Stimulated activated CD4-positive, alpha-beta T cell treated with anti-CD3 and anti-CD28 coated beads, Interleukin-12 subunit alpha, Interleukin-12 subunit beta, amount 100 ng/mL, for 4 hours (primary cell): ENCODE measurements at places on chromosomes 3 and 15.

GRCh38 chr3:197547306-197548011, 8.3 kb downstream of the BDH1 start:
- DNase-seq = no peak

GRCh38 chr3:100697172-100697571, 12.1 kb upstream of the TFG start:
- DNase-seq = no peak

DNA sequence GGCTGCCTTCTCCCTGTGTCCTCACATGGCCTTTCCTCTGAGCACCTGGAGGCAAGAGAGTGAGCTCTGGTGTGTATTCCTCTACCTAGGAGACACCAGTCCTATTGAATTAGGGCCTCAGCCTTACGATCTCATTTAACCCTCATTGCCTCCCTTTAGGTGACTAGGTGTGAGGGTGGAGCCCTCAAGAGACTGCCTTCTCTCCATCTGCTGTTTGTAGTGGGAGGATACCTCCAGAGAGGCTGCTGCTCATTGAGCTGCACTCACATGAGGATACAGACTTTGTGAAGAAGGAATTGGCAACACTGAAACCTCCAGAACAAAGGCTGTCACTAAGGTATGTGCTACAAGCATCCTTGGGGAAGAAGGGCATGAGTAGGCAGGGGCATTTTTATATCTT, at the start of gene CCR8:
Gene CCR8, plus strand, starts transcription at position 217 of the 400 bp plus-strand sequence. CDS start 2,623 bp downstream, outside the sequence.
- no peak for DNase-seq

- no peak for DNase-seq
Measured at GRCh38 chr3:114392831-114393230, 99.0 kb downstream of the TIGIT start.

DNA sequence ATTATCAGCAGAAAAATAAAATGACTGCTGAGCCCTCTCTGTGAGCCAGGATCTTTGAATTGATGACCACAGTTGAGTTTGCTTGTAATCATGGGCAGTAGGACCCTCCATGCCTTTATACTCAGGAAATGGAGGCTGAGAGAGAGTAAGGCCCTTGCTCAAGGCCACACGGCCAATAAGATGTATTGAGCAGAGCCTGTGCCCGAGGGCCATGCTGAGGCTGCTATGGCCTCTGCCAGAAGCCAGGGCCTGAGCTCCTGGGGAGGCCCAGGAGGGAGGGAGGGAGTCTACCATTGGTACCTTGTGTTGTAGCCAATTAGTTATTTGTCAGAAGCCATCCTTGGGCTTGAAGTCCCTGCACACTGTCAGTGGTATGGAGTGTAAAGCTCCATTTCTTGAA, 151.4 kb downstream of the DNAJB8 start:
- DNase-seq = no peak

DNA sequence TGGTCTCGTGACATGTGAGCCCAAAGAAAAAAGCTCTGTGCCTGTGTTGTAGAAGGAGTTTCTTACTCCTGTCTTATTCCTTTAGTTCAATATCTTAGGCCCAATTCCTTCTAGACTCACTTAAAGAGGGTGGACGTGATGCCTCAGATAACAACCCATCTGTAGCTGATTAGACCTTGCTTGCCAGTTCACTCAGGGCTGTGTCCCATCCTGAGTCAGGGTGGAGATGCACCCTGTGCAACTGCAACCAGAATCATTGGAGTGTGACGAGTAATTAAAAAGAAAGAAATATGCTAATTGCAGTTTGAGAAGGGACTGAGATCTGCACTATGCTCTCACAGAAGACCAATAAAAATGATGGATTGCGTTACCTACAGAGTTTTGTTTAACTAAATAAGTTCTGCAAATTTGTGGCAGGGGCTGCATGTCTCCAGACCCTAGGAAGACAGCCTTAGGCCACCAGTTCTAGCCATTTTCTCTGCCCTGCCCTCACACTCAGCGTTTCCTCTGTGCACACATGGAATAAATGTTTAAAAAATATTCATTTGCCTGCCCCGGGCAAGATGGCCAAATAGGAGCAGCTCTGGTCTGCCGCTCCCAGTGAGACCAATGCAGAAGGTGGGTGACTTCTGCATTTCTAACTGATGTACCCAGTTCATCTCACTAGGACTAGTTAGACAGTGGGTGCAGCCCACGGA, 83.0 kb downstream of the MOBP start:
- no peak for DNase-seq

DNA sequence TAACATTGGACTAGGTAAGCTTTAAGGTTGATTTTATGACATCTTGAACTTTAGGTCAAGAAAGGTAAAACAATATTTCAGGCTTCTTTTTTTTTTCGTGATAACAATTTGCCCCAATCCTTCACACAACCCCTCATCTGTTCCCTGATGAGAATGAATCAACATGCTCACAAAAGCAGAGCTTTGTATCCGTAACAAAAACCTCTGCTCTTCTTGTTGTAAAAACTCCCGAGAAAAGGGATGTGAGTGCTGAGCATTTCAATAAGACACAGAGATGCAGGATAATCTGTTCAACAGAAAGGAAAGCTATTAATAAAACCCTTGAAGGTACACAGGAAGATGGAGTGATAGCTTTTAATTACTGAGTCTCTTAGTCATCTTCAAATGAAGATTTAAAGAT, 94.3 kb downstream of the RAD18 start:
- DNase-seq = no peak

DNA sequence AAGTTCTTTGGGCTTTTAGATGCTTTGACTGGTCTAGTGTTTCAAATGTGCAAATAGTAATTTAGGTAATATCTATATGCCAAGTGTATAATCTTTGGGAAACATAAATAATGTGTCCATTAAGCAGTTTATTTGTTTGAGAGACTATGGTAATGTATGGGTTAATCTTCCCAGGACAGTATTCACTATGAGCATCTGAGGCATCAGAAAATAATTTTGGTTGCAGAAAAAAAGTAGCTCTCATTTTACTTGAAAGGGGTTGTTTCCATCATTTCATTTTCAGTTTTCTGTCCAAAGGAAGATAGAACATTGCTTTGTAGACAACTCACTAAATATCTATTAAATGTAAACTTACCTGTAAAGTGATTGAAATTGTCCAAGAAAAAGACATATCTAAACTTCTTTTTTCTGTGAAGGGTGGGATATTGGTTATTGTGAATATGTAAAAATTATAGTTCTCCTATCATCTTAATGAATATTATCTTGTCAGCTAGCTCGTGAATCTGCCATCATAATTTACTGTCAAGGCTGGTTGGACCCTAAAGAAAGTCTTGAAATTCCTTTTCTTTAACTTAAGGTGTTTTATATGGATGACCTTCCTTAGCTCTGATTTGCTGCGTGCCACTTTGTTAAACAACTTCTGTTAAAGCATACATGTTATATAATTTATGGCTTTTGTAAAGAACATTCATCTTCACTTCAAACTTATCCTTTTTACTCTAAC, 108.8 kb downstream of the EPHA3 start:
- DNase-seq = no peak

GRCh38 chr3:98739266-98739665, 23.9 kb upstream of the ST3GAL6 start:
- no peak for DNase-seq

DNA sequence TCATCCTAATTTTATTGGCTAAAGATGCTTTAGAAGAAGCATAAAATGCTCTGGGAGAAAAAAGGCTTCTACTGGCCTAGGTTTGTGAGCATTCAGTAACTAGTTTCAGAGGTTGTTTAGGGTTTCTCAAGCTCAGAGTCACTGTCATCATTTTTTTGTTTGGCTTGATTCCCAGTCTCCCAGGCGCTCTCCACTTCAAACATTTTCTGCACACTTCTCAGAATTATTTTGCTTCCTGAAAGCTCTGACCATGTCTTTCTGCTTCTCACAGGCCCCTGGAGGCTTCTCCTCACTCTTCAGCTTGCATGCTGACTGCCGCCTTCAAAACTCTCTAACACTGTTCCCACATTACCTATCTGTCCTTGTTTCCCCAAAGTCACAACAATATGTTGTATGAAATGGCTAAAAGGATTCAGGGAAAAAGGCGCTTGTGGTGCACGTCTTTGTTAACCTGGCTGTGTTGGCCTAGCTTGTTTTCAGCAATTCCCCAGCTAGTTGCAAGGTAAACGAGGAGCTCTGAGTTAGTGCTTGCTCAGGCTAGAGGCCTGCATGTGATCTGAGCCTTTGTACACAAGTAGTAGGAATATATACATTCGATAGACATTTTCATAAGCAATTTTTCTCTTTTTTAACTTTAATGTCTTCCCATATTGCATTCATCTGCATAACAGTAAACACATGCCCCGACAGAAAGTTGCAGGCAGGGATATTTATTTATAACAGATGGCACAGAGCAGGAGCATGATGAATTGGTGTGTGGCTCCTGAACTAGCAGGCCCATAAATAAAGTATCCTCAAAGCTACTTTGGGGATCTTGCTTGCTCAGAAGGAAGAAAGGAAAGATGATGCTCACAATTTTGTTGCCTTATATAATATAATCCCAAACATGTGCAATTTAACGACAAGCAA, 129.2 kb upstream of the DPH6 start:
- no peak for DNase-seq

- DNase-seq = no peak
Measured at GRCh38 chr3:11238880-11239279, 33.3 kb upstream of the ATG7 start.

GRCh38 chr15:80674245-80674614, 20.9 kb upstream of the ABHD17C start:
- DNase-seq = no peak

GRCh38 chr3:132256989-132257388, 60.2 kb upstream of the ACP3 start:
- DNase-seq = no peak

DNA sequence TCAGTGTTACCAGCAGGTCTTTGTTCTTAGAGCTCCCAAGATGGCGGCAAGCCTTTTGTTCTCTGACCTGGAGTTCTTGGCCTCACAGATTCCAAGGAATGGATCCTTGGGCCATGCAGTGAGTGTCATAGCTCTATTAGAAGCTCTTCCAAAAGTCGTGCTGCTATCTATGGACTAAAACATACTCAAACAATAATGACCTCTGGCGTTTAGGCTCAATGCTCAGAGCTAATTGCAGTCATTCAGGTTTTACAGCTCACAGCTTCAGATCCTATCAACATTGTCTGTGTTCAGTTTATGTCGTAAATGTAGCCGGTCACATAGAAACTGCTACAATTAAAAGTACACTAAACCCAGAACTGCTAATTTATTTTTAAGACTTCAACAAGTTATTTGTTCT, 22.2 kb downstream of the CCRL2 start:
- DNase-seq = no peak

DNA sequence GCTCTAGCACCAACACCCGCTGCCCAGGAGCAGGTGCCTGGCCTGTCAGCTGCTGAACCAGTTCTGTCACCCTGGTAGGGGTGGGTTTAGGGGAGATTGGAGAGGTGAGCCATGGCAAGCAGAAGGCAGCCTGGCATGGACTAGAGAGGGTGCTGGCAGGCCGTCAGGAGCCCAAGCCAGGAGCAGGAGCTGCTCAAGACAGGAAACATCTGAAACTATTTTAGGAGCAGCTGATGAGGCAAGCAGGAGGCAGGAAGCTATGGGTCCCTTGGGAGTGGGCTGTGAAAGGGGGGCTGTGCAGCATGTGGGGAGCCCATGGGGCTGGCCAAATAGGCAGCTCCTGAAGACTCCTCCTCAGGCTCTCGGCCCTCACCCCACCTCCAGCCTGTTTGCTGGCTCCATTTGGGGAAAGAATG, 2.3 kb downstream of the INKA1 start:
- DNase-seq = no peak

DNA sequence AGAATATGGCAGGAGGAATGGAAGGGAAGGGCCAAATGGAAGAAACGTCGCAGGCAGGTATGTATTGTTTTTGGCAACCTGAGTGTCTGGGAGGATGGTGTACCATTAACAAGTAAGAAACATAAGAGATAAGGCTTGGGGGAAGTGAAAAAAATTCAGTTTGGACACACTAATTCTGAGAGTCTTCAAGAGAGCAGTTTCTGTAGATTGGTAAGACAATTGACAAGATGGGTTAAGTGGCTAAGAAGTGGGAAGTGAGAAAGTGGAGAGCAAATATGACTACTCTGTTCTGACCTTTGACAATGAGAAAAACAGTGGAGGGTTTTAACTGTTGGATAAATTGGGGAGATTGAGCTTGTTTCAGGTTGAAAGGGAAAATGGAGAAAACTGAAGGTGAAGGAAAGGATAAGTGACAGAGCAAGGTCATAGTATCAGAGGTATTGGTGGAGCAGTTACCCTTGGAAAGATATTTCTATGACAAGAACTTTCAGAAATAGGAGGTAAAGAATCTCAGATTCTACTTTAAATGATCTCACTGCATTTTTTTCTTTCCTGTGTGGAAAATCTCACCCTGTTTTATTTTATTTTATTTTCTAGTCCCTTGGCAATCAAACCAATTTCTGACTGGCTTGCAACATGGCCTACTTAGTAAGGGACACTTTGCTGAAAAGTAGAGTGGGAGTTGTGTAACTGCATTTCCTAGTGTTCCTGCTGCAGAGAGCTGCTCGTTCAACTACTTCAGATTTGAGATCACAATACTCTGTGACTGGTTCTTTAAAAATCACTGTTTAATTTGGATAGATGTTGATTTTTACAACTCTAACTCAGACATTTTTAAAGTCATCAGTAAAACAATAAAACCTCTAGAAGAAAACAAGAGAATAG, 23.1 kb upstream of the GABPB1 start:
- no peak for DNase-seq

DNA sequence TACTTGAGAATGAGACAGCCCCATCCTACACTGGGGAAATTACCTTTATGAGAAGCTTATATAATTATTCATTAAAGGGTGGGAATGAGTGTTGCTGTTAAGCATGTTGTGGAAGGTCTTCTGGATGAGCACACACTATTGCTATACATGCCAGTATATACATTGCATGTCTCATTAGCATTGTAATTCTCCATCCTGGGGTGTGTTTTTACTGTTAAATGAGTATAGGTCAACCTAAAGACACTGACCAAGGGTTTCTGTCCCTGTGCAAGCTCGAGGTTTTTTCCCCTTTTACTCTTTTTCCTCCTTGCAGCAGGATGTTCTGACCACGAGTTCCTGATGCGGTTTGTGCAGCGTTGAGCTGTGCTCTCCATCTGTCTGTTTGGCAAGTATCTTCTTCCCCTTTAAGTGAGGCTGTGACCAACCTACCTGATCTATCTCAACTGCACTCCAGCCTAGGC, 7.2 kb upstream of the IVD start:
- DNase-seq = no peak

DNA sequence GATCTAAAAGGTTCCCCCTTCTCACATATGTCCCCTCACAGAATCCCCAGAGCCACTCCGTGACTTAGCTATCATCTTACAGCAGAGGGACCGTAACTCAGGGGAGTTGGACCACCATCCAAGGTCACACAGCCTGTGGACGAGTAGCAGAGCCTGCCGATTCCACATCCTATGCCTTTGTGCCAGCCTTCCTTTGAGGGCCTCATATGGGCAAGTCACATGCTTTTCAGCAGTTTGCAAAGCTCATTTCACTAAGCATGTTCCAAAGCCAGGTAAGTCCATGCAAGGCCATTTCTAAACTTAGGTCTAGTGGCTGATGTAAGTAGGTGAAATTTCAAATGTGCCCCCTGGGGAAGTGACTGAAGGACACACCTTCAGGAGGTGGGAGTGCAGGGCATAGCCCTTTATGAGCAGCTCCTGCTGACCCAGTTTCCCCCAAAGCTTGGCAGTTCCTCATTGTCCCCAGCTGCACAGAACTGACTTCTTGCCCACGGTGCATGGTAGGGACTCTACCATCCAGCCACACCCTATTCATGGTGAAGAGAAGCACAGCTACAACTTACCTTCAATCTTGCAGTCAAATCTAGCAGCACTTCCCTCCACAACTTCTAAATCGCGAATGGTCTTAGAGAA, 33.3 kb upstream of the HACD2 start:
- DNase-seq = no peak
